ENCODE measurements at places on chromosomes 2 and 18.

GRCh38 chr2:198763793-198764192 is 693.9 kb downstream of the SATB2 start:
- DNase-seq = no peak

DNA sequence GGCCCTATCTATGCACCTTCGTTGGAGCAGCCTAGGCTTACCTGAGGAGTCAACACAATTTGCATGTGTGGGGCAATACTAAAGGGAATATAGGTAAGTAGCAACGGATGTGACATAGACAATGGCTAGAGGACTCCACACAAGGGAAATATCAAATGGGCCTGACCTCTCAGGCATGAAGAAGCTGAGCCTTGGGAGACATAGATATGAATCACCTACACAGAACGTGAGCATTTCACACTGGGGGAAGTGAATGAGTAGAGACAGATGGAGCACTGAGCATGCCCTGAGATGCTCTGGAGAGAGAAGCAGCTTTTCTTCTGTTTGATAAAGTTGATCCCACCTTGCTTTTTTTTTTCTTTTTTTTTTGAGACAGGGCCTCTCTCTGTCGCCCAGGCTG is 97.9 kb downstream of the ATL2 start:
- DNase-seq = no peak

DNA sequence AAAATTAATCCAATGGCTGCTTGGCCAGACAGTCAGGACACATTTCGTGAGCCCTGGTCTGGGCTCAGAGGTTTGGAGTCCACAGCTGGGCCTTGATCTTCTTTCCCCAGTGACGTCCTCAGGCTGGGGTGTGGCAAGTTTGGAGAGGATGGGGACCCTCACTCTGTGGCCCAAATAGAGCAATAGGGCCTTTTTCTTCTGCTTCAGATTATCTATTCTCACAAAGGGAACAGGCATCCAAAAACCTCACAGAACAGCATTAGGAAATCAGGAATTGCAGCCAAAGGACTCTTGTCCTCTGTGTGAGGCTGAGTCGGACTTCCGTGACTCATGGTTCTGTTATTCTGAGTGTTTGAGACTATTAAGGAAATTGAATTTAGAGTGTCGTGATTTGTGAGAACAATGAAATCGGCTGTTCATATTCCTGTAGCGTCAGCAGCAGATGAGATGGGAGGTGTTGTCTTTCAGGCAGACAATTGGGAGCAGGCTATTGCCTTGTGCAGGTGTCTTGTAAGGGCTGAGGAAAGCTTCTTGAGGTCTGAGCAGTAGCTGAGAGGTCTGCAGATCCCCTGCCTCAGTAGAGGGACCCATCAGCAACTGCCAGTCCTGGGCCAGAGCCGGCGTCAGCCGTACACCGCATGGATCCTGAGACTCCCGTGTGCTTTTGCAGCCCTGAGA is 113.8 kb downstream of the SH3RF3 start:
- DNase-seq = no peak

GRCh38 chr18:47260120-47260923 is 8.9 kb upstream of the SKOR2 start:
- peak; percentile 47 for DNase-seq

DNA sequence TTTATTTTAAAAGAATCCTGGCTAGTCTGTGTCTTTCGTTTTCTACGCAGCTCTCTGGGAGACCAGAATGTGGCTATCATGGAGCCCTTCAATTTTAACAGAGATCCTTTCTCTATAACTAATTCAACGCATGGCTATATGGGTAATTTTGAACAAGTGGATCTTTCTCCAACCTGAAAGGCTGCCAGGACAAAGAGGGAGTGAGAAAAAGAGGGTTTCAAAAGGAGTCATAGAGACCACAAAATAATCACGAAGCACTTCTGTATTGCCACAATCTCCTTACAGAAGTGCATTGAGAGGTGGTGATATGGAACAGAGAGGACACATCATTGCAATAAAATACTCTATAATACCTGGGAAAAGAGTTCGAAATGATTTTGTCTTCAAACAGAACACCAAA is 21.7 kb upstream of the CDH2 start:
- no peak for DNase-seq

DNA sequence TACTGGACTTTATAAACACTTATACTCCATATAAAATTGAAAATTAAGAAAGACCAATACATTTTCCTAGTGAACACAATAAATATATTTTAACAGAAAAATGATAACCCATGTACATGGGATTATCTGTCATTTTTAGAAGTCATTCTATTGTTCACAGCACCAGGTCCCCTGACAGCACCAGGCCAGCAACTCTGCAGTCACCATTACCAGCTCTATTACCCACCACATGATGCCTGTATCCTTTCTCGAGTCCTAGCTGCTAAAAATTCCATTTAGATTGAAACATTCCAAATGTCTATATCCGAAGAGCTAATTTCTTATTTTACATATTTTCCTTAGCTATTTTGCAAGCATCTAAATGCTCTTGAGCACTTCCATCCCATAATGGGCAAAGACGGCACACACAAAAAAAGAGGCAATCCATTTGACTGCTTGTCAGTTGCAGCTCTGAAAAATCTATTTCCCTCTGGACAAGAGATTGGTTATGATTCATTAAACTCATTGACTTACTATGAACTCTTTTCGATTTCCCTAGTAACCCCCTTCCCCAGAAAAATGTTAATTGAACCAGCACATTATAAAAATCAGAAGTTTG is 336.9 kb downstream of the RIT2 start:
- no peak for DNase-seq

GRCh38 chr2:109494351-109494750 is 119.4 kb downstream of the SEPTIN10 start:
- DNase-seq = no peak

DNA sequence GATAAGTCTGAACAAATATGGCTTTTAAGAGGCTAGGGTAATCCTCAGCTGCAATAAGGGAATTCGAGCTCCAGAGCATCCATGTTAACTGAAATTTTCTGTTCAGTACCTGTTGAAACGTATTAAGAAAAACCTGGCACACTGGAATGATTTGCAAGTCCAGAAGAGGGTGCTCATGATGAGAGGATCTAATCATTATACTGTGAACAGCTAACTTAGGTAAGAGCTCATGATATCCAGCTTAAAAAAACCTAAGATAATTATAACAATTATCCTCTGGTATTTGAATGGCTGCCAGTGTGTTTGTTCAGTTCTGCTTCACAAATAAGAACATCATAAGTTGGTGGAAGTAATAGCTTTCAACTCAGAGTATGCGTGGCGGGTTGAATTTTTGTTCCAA is 1118.3 kb upstream of the DDX18 start:
- no peak for DNase-seq

DNA sequence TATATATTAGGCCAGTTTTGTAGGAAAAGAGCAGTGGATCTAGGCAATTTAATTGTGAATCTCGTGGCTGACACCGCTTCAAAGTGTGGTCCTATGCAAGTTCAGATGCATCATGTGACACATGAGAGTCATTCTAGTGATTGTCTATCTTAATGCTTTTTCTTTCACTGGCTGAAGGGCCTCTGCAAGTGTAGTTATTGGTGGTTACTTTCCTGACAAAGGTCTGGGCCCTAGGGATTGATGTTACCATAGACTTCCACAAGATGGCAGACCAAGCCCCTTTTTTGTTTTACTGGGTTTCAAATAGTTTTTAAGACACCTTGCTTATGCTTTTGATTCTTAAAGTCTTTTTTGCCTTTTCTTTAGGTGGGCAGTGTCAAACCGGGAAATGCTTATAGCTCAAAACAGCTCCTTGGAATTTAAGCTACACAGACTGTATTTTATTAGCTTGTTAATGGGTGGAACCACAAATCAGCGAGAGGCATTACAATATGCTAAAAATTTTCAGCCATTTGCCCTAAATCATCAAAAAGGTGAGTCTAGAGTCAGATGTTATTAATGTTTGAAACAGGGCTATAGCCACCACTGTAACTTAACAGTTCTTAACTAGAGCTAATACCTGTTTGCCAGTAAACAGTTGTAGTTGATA is 25.9 kb downstream of the CD8A start:
- DNase-seq = peak; percentile 58

GRCh38 chr18:34806527-34806926 is 96.4 kb downstream of the DTNA start:
- no peak for DNase-seq

GRCh38 chr2:24875272-24875671 is 44.8 kb downstream of the ADCY3 start:
- DNase-seq = no peak

- no peak for DNase-seq
Measured at GRCh38 chr2:239648607-239649006, 247.8 kb upstream of the HDAC4 start.

DNA sequence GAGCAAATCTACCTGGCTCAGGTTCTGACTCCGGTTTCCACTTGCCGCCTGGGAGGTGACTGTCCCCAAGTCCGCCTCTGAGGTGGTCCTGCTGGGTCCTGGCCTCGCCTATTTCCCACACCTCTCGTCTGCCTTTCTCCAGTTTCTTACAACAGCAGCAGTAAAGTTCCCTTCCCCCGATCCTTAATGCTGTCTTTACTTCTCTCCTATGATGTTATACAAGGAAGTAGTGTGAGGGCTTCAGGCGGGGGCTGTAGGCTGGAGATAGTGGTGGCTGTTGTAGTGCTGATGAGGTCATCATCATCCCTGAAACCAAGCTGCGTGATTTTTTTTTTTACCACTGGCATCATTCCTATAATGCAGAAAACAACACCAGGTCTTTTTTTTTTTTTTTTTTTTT is 18.9 kb downstream of the TGIF1 start:
- DNase-seq = no peak

GRCh38 chr2:179443180-179443579 is 178.5 kb upstream of the SESTD1 start:
- DNase-seq = no peak

GRCh38 chr2:169360984-169361705 is 1.2 kb downstream of the LRP2 start:
- no peak for DNase-seq

DNA sequence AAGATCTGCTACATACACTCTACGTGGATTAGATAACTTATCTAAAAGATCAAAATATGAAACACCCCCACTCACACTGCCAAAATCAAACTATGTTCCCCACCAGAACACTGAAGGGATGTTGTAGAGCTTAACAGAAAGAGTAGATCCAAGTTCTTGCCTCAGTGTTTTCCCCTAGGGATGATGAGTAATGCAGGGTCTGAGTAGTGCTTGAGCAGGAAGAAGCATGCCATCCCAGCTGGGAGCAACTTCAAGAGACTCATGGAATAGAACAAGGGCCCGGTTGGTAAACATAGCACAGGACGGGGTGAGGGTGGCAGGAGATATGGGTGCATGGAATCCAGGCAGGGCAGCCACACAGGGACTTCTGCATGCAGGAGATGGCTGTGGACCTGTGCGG is 74.3 kb downstream of the SNTG2 start:
- no peak for DNase-seq

GRCh38 chr2:26039603-26040323 is 5.9 kb downstream of the RAB10 start:
- no peak for DNase-seq

DNA sequence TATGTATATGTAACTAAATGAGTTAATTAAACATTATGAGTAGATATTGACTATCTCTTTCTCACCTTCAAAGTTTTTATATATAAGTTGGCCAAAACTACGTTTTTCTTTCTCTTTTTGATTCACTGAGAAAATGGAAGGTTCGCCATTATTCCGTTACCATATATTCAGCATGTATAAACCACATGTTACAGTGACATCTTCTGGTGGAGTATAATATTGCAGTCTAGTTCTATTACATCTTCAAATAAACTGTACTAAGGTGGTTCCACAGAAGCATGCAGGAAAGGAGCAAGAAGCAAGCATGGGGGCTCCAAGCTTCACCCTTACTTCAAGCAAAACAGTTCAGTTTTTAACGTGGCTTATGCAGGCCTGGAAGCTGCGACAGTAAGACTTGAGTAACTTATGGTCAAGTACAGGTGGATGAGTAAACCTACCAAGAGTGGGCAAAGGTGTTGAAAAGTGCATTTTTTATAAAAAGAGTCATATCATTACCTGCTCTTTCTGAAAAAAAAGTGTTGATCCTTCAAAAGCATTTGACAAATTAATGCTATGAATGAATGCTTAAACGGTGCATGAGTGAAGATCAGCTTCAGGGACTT is 129.8 kb upstream of the RAB6C start:
- DNase-seq = peak; percentile 36

DNA sequence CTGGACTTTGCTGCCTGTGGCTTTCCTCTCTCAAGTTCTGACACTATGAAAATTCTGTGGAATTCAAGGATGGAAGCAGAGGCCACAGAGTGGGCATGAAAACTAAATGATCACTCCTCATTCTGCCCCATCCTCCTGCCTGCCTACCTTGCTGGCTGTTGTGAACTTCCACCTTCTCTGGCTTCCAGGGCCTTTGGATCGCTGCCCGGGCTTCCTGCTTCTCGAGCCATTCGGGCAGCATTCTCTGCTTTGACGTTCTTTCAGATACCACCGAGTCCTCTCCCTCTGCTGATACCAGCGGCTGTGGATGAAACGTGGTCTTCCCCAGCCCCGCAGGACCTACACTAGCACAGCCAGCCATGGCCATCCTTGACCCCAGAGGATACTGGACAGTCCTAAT is 327.7 kb upstream of the SLC14A2 start:
- no peak for DNase-seq

GRCh38 chr2:109117780-109118179 is 11.2 kb upstream of the SH3RF3 start:
- DNase-seq = no peak

- no peak for DNase-seq
Measured at GRCh38 chr2:55119711-55120487, 69.6 kb upstream of the RTN4 start.

DNA sequence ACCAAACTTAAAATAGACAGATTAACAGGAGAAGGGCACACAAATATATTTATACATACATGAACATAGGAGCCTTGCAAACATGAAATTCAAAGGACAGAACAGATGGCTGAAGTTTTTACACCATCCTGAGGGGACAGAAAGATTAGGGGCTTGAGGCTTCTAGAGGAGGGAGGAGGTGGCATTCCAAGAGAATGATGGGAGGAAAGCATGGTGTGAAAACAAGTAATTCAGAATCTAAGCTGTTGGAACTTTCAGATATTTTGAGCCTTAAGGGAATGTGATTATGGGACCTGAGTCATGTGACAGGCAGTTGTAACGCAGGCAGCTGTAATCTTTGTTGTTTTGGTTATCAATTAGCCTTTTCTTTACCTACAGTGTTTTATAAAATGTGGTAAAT is 225.2 kb upstream of the SPOPL start:
- DNase-seq = no peak

DNA sequence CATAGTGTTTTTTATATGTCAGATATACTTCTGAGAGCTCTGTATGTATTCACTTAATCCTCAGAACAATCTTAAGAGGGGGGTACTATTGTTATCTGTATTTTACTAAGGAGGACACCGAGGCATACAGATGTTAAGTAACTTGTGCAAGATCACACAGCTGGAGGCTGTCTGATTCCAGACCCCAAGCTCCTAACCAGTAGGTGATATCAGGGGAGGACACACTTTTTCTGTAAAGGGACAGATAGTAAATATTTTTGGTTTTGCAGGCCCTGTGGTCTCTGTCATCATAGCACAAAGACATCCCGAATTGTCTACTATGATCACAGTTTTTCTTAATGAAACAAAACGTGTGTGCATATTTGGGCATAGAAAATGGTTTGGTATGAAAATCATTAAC is 143.7 kb downstream of the LAMA3 start:
- DNase-seq = no peak
